ENCODE measurements at places on chromosomes 1 and 21. TPM values are rescaled to one million over a fixed set of nuclear protein-coding genes. Genes with fewer than 3 reads are reported as not detected.

The EXTL1 gene
- total RNA-seq = 7.6 TPM

- no peak for DNase-seq
Observed at GRCh38 chr1:84422909-84423308, 24.6 kb downstream of the DNASE2B start.

GRCh38 chr1:230087717-230088105 lies 20.7 kb downstream of the GALNT2 start:
- DNase-seq = no peak

DNA sequence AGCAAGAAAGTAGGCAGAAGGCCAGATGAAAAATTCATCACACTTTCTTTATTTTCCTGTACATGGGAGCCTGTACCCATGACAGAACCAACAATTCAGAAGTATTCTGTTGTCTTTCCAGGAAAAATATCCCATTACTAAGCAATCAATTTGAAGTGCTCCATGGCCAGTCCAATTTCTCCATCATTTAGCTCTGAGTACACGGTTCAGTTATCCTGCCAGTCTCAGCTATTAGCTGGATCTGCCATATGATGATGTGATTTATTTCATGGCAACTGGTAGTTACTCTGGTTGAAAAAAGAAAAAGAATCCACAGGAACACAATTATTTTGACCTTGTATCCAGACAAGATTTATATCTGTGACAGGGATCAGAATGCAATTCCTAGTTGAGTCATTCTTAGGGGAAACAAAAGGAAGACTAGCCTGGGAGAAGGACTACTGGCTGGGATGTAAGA lies 70.6 kb upstream of the GORAB start:
- no peak for DNase-seq

Data from neural crest cell (in vitro differentiated cells).